ENCODE measurements at places on chromosomes 6 and 20. TPM values are rescaled to one million over a fixed set of nuclear protein-coding genes. Genes with fewer than 3 reads are reported as not detected.

Gene FAM184A
- 1.1 TPM for total RNA-seq

Gene RPS21
- total RNA-seq = 759 TPM

Gene PI3
- total RNA-seq = not detected

Gene LY6G6D
- total RNA-seq = not detected

Gene HLA-A
- 369 TPM for total RNA-seq

Gene LY6G6C
- not detected for total RNA-seq

All from uterine smooth muscle cell (primary cell).